ENCODE measurements at places on chromosomes 12 and 14.

DNA sequence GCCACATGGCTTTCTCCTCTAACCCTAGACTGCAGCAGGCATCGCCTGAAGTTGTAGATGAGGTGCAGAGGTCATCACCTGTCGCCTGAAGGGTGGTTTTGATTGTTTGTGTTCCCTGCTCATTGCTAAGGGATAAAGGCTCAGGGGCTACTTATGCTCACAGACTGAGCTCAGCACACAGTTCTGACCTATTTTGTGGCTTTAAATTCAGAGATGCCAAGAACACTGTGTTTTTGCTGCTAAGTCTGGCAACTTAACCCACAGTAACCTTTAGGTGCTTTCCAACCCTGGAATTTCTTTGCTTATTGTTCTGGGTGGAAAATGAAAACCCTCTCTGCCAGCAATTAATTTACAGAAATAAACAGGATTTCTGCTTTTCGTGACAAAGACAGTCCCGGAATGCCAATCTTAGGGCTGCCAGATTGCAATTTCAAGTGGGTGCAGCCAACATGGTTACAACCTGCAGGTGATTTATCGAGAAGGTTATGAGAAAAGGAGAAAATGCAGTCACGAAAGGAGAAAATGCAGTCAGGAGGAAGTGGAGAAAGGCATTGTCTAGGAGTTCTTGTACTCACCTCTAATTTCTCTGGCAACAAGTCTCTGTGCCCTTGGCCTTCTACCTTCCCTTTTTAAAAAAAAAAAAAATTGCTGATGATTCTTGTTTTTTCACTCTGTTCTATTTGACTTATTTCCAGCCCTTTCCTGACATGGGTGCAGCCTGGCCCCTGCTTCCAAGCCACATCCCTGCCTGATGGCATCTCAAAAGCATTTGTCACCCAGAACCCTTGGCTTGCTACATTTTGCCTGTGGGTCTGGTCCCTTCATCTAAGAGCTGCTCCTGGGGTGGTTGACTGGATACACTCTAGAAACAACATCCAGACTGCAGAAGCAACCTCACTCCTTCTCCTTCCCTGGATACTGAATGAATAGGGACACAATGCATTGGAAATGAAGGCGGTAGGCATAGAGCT lies 23.3 kb downstream of the NPC2 start:
- no peak for DNase-seq

DNA sequence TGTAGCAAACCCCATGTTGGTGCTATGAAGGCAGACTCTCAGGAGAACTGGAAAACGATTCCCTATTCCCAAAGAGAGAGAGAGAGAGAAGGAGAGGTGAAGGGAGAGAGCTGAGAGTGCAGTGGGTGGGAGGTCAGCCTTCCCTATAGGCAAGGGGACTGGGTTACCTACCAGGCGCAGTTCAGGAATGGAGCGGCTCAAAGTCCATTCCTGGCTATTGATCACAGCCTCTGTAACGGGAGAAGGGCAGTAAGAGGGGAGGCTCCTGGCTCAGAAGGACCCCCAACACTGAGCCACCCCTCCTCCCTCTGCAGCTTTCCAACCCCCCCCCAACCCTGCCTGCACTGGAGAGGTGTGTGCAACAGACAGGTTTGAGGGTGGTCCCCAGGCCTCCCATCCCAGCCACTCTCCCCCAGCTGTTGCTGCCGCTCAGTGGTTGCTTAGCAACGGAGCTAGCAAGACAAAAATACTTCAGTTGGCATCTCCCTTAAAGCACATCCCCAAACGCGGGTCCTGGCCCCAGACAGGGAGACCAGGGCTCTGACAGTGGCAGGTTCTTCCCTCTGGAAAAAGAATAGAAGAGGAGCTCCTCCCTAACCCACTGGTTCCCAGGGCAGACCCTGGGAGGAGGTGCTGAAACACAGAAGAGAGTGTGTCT lies 3.2 kb downstream of the AGAP2 start:
- DNase-seq = no peak

DNA sequence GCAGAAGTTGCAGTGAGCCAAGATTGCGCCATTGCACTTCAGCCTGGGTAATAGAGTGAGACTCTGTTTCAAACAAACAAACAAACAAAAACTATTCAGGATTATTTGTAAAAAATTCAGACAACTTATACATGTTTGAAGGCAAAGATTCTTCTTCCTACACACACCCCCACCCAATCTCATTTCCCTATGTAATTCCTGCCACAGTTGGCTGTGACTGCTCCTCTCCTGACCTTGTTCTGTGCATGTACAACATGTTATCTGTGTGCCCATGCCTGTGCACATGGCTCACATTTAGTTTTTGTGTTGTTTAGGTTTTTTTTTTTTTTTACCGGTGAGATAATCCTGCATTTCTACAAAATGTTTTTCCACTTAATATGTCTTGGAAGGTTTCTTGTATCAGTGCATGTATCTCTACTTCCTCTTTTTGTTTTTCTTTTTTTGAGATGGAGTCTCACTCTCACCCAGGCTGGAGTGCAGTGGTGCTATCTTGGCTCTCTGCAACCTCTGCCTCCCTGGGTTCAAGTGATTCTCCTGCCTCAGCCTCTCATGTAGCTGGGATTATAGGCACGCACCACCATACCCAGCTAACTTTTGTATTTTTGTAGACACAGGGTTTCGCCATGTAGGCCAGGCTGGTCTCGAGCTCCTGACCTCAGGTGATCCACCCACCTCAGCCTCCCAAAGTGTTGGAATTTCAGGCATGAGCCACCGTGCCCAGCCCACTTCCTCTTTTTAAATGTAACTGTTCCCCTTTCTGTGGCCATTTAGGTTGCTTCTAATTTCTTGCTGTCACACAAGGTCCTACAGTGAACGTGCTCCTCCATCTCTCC lies 8.7 kb downstream of the CFAP251 start:
- DNase-seq = no peak

DNA sequence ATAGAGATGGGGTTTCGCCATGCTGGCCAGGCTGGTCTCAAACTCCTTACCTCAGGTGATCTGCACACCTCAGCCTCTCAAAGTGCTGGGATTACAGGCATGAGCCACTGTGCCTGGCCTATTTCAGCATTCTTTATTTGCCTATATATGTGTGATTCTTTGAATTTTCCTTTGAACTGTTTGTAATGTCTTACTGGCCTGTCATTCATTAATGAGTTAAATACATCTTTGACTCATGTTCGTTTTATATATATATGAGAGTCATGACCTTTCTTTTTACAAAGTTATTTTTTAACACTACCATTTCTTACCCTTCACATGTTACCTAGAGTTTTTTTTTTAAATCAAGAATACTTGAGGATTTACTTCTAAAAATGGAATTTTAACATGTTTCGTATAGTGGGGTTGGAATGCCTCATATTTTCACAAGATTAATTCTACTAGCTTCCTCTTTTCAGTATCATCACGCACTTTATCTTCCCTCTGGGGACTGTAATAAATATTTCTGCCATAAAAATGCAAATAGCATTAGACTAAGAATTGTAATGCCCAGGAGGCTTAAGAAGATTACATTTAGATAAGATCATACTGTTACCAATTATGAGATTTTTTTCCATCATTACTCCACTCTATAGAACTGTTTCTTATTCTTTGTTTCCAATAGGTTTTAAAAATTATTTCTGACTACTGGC lies 66.7 kb downstream of the NTN4 start:
- no peak for DNase-seq

GRCh38 chr14:26538176-26538575 lies 59.7 kb downstream of the NOVA1 start:
- no peak for DNase-seq

DNA sequence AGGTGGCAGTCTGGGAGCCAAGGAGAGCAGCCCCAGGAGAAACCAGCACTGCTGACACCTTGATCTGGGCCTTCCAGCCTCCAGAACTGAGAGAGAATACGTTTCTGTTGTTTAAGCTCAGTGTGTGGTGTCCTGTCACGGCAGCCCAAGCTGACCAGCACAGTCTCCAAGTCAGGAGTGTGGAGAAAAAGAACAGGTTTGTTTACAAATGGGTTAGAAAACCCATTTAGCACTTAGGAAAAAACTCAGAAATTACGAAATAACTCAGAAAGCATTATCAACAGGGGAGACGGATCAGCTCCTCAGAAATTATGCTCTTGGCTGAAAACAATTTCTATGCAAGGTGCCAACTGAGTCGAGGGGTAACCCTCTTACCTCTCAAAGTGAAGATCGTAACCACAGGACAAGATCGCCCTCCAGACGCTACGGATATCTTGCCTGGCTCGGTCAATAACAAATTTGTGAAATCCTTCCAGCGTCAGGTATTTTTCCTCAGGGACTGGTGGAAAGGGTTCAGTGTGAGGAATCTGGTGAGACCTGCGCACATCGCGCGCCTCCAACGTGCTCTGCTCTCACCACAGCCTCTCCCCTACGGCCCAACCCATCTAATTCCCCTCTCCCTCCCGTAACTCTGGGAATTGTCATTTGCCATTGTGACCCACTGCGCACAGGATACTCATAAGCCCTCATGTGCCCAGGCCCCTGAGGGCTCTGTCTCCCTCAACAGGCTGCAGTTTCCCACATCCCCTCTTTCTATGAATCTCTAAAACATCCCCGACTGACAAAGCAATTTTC lies 50.2 kb downstream of the TRAFD1 start:
- DNase-seq = no peak

DNA sequence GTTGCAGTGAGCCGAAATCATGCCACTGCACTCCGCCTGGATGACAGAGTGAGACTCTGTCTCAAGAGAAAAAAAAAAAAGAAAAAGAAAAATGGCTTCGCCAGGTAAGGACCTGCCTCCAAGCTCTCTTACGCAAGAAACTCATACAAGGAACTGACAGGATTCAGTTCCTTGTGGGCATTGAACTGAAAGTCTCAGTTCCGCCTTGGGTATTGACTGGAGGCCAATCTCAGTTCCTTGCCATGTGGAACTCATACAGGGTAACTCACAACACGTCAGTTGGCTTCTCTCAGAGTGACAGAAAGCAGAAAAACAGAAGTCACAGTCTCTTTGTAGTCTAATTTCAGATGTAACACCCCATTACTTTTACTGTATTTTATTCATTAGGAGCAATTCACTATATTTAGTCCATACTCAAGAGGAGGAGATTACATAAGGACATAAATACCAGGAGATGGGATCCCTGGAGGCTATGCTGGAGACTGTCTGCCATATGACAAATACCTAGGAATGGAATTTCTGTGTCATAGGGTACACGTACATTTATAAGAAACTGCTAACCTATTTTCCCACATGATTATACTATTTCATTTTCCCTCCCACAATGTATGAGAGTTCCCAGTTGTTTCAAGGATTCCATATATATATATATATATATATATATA lies 11.4 kb upstream of the NOPCHAP1 start:
- DNase-seq = no peak

DNA sequence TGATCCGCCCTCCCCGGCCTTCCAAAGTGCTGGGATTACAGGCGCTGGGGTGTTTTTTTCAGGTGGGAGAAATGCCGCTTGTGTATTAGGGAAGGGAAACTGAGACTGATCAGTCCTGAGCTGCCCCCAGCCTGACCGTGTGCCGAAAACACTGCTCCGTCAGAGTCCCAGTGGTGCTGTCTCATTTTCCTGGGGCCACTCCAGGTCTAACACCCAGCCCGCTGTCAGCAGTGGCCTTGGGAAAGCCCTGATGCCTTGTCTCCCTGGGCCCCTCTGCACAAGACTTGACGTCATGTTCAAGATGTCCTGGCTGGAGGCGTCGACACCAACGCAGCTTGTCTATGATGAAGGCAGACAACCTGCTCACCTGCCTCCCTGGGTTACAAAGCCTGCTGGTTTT lies 165.9 kb downstream of the RBM19 start:
- no peak for DNase-seq

GRCh38 chr12:99142651-99143050 lies 497.6 kb downstream of the APAF1 start:
- DNase-seq = no peak
